Fibroblast of skin of left quadriceps (primary cell): ENCODE measurements at places on chromosomes 2 and 18.
A peak's percentile ranks its signal among the peaks of the same experiment; 100 is the strongest.

GRCh38 chr2:71923143-71923525 is 224.5 kb downstream of the CYP26B1 start:
- peak; percentile 90 for DNase-seq

GRCh38 chr2:198374375-198375082 is 570.1 kb downstream of the PLCL1 start:
- peak; percentile 60 for DNase-seq

DNA sequence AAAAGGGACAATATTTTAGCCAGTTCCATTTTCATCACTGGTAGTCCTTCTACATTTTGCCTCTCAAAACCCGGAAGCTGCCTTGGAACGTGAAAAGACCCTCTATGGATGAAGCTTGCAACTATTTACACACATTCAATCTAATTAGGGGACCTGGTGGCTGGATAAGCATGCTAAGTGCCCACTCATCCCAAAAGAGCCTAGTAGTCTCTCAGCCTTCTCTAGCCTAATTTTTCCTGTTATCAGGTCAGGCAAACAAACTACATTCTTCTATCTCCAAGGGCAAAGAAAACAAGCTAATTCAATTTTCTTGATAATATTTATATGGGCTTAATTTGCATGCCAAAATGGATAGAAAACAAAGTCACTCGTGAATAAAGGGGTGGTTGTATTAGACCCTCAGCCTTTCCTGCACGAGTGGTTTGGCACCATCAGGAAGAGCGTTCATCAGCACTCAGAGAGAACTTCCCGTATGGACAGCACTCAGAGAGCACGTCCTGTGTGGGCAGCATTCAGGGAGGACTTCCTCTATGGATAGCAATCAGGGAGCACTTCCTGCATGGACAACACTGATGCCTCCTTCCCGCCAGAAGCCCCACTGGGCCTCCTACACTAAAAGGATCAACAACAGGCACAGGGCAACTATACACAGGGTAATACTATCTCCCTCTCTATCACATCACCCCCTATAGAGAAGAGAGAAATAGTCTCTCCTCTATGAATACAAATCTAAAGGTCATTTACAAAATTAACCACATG is 122.2 kb downstream of the RBMS1 start:
- DNase-seq = no peak

GRCh38 chr18:5975111-5976002 is 80.0 kb upstream of the TMEM200C start:
- DNase-seq = peak; percentile 58

GRCh38 chr18:74277296-74277695 is 14.5 kb downstream of the CYB5A start:
- DNase-seq = no peak

DNA sequence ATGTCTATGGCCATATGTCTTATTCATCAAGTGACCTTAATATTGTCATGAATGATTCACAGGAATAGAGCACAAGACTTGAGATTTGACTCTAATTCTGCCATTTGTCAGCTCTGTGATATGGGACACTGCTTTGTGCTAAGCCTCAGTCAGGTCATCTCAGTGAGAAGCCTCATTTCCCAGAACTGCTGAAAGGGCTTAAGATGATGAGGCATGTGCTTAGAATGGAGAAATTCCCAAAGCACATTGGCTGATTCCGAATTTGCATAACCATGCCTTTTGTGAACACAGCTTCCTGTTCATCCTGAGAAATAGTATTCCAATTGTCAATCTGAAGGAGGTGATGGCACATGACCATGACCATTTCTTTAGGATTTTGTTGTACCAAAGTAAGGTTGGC is 218.1 kb downstream of the ALK start:
- no peak for DNase-seq

GRCh38 chr2:199309411-199309810 is 148.3 kb downstream of the SATB2 start:
- DNase-seq = no peak

DNA sequence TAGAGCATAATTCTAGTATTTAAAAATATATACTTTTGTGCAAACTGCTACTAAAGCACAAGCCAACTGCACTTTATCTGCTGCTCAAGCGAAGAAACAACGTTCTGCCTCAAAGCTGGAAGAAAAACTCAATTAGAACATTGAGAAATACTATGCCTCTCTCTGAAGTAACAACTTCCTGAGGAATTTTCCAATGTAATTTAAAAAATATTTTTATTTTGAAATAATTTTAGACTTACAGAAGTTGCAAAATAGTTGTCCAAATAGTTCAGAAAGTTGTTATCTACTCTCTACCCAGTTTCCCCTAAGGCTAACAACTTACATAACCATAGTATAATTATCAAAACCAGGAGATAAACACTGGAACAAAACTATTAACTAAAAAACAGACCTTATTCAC is 12.3 kb upstream of the POLI start:
- no peak for DNase-seq

GRCh38 chr2:64797881-64798575 is 144.3 kb upstream of the SERTAD2 start:
- DNase-seq = peak; percentile 43

DNA sequence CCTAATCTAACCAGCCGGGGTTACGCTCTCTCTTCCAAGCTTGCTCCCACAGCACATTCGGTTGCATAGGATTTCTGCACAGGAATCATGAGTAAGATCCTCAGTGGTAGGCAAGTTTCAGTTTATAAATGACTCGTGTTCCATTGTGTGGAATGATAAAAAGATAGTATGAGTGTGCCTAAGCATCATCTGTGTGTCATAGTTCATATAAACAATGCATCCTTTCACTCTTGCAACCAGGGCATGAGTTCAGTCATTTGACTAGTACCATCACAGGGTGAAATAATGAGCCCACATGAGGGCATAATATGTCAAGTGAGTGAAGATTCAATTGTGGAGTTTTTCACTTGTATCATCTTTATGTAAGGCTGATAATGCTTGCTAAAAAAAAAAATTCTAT is 417.1 kb upstream of the CDH2 start:
- DNase-seq = no peak
